ENCODE measurements at places on chromosomes 5 and 9. TPM values are rescaled to one million over a fixed set of nuclear protein-coding genes. Genes with fewer than 3 reads are reported as not detected.
A peak's percentile ranks its signal among the peaks of the same experiment; 100 is the strongest.

DNA sequence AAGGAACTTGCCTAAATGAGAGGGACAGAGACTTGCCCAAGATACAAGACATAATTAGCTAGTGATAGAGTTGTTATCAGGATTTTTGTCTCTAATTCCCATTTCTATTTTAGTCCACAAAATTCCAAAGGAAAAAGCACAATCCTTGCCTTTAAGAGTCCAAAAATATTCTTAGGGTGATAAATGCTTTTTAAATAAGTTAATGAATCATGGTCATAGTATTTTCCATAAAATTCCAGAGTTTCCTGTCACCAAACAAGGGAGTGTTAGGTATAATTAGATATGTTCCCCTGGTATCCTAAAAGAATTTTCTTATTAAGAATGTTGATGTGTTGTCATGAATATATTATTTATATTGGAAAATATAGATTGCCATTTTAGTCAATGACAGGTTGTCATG lies 21.8 kb upstream of the CEP72 start:
- peak; percentile 16 for DNase-seq
- no peak overlapping the region for H3K4me3 ChIP-seq
- no peaks in the 10 kb centered on the region for H3K4me1 ChIP-seq
- H3K27ac ChIP-seq: no peak overlapping the region
- no peaks in the 10 kb centered on the region for H3K36me3 ChIP-seq
- peaks cover 21% of the 10 kb centered on the region for H3K27me3 ChIP-seq

The DNAJA1 gene
- 84.6 TPM for total RNA-seq

The CDH10 gene
- total RNA-seq: 1.6 TPM

DNA sequence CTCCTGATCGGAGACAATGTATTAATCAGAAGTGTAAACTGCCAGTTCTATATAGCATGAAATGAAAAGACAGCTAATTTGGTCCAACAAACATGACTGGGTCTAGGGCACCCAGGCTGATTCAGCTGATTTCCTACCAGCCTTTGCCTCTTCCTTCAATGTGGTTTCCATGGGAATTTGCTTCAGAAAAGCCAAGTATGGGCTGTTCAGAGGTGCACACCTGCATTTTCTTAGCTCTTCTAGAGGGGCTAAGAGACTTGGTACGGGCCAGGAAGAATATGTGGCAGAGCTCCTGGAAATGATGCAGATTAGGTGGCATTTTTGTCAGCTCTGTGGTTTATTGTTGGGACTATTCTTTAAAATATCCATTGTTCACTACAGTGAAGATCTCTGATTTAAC lies 22.4 kb downstream of the IL7R start:
- no peak overlapping the region for H3K27ac ChIP-seq
- H3K36me3 ChIP-seq: no peaks in the 10 kb centered on the region
- H3K4me3 ChIP-seq: no peak overlapping the region

GRCh38 chr5:4855880-4856279 lies 284.2 kb upstream of the ADAMTS16 start:
- H3K36me3 ChIP-seq: no peaks in the 10 kb centered on the region
- H3K27me3 ChIP-seq: no peaks in the 10 kb centered on the region
- H3K4me1 ChIP-seq: no peaks in the 10 kb centered on the region
- no peak overlapping the region for H3K27ac ChIP-seq

DNA sequence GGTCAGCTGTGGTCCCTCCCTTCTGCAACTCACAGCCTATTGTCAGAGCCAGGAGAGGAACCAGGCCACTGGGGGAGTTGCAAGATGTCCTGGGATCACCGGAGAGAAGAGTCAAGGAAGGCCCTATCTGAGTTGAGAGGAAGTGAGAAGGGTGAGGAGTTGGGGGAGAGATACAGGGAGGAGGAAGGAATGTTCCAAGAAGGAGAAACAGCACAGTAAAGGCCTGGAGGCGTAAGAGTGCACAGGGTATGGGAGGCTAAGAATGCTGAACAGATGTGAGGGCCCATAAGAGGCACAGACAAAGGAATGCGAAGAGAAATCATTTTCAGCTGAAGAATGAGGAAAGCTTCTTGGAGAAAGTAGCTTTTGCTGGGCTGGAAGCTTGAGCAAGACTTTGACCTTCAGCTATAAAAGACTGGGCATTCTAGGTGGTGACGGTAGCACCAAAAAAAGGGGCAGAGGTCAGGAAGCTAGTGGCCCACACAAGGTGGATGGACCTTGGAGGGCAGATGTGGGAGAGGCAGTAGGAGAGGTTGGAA lies 21.6 kb upstream of the CSF1R start:
- H3K27me3 ChIP-seq: no peaks in the 10 kb centered on the region
- H3K36me3 ChIP-seq: no peaks in the 10 kb centered on the region
- no peak overlapping the region for H3K4me3 ChIP-seq
- DNase-seq: peak; percentile 70

GRCh38 chr5:176553260-176554085 lies 4.3 kb downstream of the CDHR2 start:
- no peaks in the 10 kb centered on the region for H3K36me3 ChIP-seq
- DNase-seq: no peak
- H3K27me3 ChIP-seq: no peaks in the 10 kb centered on the region
- H3K27ac ChIP-seq: no peak overlapping the region

GRCh38 chr9:29769019-29769418 lies 2195.7 kb upstream of the C9orf72 start:
- no peak for DNase-seq
- no peaks in the 10 kb centered on the region for H3K27me3 ChIP-seq
- H3K4me3 ChIP-seq: no peak overlapping the region
- no peak overlapping the region for H3K27ac ChIP-seq

GRCh38 chr9:14690948-14691730 lies 2.1 kb downstream of the ZDHHC21 start:
- DNase-seq: peak; percentile 34
- H3K36me3 ChIP-seq: no peaks in the 10 kb centered on the region
- no peak overlapping the region for H3K27ac ChIP-seq
- H3K27me3 ChIP-seq: no peaks in the 10 kb centered on the region
- peaks cover 27% of the 10 kb centered on the region for H3K4me1 ChIP-seq
- H3K4me3 ChIP-seq: no peak overlapping the region

DNA sequence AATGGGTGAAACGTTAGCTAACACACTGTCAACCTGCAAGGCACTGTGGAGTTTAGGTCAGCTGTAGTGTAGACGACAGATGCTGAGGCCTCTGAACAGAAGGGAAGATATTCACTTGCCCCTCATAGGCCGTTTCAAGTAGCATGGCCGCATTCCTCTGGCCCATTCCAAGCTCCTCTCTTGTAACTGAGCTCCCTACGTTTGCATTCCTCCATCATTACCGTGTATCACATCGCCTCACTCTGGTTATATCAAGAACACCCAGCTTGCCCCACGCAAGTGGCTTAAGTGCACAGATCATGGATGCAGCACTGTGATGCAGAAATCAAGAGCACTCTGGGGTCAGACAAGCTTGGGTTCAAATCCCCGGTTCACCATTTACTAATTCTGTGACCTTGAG lies 43.3 kb downstream of the PRELID2 start:
- no peak for DNase-seq
- no peaks in the 10 kb centered on the region for H3K36me3 ChIP-seq
- no peak overlapping the region for H3K27ac ChIP-seq

DNA sequence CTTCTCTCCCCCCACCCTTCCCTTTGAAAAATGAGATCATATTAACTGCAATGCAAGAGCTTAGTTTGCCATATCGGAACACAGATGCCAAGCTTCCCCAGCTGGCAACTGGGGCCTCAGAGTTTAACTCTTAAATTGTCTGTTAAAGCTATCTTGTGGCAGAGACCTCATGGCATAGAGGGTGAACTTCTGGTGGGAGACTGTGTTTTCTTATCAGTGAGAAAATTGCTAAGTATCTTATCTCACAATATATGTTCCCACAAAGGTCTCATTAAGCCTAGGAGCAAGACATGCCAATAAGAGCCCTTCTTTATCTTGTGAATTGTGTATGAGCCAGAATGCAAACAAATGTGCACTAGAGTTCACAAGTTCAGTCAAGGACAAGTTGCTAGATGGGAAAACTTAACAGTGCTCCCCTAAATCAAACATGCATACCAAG lies 12.3 kb downstream of the NFIB start:
- H3K4me3 ChIP-seq: no peak overlapping the region
- H3K27ac ChIP-seq: no peak overlapping the region
- no peaks in the 10 kb centered on the region for H3K27me3 ChIP-seq
- no peak for DNase-seq

- no peak overlapping the region for H3K4me3 ChIP-seq
- H3K36me3 ChIP-seq: peaks cover 36% of the 10 kb centered on the region
- peak overlapping the region; percentile 20 for H3K27ac ChIP-seq
- peak; percentile 52 for DNase-seq
- 0 out of 2 replicates have a peak, but pooled peaks cover 5% of the 10 kb centered on the region for H3K4me1 ChIP-seq
Observed at GRCh38 chr9:115042781-115043509, 75.0 kb downstream of the TNC start.

The ADAMTS12 gene
- total RNA-seq: 10.1 TPM

The NPDC1 gene
- 43.1 TPM for total RNA-seq

DNA sequence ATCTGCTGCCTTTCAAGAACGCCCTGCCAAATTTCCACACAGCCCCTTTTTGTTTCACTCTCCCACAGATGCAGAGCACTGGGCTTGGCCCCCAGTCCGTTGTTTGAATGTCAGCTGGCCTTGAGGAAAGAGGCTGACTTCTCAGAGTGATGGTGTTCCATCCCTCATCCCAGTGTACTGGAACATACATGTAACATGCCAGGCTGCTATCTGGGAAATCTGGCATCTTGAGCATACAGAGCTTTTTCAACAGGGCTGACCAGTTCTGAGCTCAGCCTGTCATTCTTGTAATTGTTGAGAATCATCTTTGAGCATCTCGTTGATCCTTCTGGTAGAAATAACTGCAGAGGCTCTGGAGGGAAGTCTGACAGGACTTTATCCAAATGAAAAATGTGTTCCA lies 2.8 kb downstream of the GALNT10 start:
- peak; percentile 35 for DNase-seq
- H3K27me3 ChIP-seq: no peaks in the 10 kb centered on the region
- H3K36me3 ChIP-seq: peaks cover 6% of the 10 kb centered on the region
- peak overlapping the region; percentile 87 for H3K4me3 ChIP-seq
- H3K4me1 ChIP-seq: peaks cover 49% of the 10 kb centered on the region

DNA sequence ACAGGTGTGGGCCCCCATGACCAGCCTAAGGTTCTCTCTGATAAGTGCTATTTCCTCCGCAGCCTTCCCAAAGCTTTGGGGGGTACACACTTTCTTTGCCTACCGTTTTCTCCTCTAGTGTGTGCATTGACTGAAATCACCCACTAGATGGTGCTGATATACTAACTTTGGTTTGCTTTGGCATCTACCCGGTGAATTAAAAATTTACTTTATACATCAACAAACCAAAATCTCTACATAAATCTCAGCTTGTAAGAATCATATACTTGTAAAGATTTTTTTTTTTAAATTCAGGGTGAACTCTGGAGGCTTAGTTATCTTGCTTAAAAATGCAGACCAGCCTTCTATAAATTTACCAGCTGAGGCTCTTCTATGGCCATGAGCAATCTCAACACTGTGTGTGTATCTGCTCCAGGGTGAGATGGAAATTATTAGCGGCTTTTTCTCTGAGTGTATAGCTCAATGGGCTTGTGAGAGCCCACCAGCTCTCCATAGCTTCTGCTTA lies 475.7 kb upstream of the TNC start:
- peak; percentile 73 for DNase-seq
- no peak overlapping the region for H3K4me3 ChIP-seq
- no peaks in the 10 kb centered on the region for H3K27me3 ChIP-seq
- H3K36me3 ChIP-seq: no peaks in the 10 kb centered on the region
- H3K27ac ChIP-seq: peak overlapping the region; percentile 96
- peaks cover 88% of the 10 kb centered on the region for H3K4me1 ChIP-seq

DNA sequence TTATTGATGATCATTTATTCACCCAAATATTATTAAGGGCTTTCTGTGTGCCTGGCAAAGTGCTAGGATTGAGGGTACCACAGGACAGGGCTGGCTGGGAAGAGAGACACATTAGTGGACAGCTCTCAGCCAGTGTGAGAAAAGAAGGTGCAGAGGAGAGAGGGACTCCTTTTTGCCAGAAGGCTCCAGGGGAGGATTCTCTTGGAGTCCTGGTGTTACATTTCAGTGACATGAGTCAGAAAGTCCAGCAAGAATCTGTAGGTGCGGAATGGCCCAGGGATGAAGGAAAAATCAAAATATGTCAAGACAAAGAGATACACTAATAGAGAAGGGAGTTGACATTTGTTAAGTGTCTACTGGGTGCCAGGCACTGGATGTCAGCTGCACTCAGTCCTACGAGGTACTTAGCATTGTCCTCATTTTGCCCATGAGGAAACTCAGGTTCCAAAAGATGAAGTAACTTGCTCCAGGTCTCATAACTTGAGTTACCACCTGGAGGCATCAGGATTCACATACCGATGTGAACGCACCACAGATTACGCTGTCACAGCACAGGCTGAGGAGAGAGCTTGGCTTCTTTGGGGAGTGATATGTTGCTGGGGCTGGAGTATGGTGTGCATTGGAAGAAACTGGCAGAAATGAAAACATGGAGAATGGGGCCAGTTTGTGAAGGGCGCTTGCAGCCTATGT lies 60.5 kb downstream of the RASGRF2 start:
- no peak for DNase-seq
- H3K4me1 ChIP-seq: no peaks in the 10 kb centered on the region
- no peak overlapping the region for H3K27ac ChIP-seq
- no peak overlapping the region for H3K4me3 ChIP-seq
- no peaks in the 10 kb centered on the region for H3K27me3 ChIP-seq
- no peaks in the 10 kb centered on the region for H3K36me3 ChIP-seq

The SLC6A18 gene
- total RNA-seq: not detected

The ECSCR gene
- not detected for total RNA-seq

DNA sequence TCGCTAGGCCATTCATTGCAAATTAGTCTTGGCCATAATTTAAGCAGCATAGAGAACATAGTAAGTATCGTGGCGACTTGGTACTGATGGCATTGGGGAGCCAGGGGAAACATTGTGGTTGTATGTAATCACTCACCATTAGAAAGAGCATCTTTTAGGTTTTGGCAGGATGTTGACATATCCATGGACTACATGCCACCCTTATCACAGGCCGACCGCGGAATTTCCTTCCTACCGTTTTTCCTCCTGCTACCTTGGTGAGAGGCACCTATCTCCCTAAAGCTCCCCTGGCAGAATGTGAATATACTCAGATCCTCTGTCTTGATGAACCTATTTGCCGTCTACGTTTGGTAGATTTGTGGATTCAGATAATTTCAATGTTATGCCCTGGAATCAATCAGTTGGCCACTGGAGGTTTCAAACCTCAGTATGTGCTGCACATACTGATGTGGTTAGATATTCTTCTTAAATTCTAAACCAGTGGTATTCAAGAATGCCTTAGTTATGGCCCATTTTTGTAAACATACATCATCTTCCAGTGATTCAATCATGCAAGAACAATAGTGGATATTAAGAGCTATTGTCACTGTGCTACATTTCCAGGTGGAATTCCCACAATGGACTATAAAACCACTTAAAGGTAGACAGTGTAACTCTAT lies 271.0 kb upstream of the HAPLN1 start:
- no peak overlapping the region for H3K27ac ChIP-seq
- no peaks in the 10 kb centered on the region for H3K4me1 ChIP-seq
- no peak overlapping the region for H3K4me3 ChIP-seq
- DNase-seq: no peak
- H3K27me3 ChIP-seq: no peaks in the 10 kb centered on the region
- no peaks in the 10 kb centered on the region for H3K36me3 ChIP-seq

GRCh38 chr9:68913054-68913453 lies 100.9 kb downstream of the PRKACG start:
- H3K4me1 ChIP-seq: no peaks in the 10 kb centered on the region
- H3K27ac ChIP-seq: no peak overlapping the region
- no peak for DNase-seq
- no peaks in the 10 kb centered on the region for H3K27me3 ChIP-seq
- H3K4me3 ChIP-seq: no peak overlapping the region

The FCN2 gene
- total RNA-seq: not detected

The SECISBP2 gene
- 19.0 TPM for total RNA-seq
